ENCODE measurements at places on chromosomes 6 and 20.
A peak's percentile ranks its signal among the peaks of the same experiment; 100 is the strongest.

DNA sequence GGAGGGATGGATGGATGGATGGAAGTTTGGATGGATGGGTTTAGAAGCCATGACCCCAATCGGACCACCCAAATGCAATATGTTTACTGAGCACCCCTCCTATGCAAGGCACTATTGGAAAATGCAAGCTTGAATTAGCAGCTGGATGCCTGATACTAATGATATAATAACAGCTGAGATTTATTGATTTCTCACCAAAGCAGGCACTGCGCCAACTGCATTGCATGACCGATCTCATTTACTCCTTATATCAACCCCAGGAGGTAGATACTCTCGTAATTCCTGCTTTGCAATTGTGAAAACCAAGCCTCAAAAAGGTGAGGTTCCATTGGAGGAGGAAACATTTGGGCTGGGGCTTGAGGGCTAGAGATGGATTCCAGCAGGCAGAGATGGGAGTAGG lies 89.7 kb downstream of the KCNB1 start:
- DNase-seq, result no peak

GRCh38 chr6:40588480-40588879 lies 1.3 kb upstream of the LRFN2 start:
- no peak for DNase-seq

- no peak for DNase-seq
Measured at GRCh38 chr20:49666911-49667310, 46.8 kb downstream of the B4GALT5 start.

- DNase-seq, result no peak
Measured at GRCh38 chr20:34634392-34634791, 42.5 kb downstream of the PIGU start.

GRCh38 chr20:41108531-41108930 lies 28.8 kb upstream of the PLCG1 start:
- no peak for DNase-seq

- no peak for DNase-seq
Measured at GRCh38 chr6:27776504-27776903, 135.7 kb downstream of the OR2B2 start.

GRCh38 chr6:53042112-53042511 lies 23.1 kb upstream of the FBXO9 start:
- peak; percentile 25 for DNase-seq

GRCh38 chr6:56691814-56692213 lies 49.1 kb upstream of the DST start:
- no peak for DNase-seq

Measured in A673 (cell line).